ENCODE measurements at places on chromosomes 5 and 9.

DNA sequence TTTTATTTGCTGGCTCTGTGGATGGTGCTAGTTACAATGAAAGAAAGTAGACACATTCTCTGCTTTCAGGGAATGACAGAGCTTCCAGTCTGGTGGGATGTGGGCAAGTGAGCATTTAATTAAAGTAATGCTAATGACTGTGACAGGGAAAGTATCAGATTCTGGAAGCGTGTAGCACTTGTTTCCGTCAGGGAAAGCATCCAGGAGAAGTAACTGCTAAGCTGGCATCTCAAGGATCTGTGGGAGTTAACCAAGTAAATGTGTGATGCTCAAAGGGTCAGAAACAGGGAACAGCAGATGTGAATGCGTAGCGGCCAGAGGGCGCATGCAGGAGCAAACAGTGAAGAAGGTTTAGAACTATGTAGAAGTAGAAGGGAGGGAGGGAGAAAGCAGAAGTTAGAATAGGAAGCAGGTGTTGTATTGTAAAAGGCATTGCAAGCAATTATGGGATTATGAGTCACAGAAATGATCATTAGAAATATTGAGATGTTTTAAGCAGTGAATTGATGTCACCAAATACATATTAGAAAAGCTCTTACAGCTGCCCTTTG lies 12.2 kb downstream of the KLHL9 start:
- no peak for DNase-seq

- DNase-seq = no peak
These were observed 63.9 kb upstream of the OR2K2 start for GRCh38 chr9:111393971-111394370.

DNA sequence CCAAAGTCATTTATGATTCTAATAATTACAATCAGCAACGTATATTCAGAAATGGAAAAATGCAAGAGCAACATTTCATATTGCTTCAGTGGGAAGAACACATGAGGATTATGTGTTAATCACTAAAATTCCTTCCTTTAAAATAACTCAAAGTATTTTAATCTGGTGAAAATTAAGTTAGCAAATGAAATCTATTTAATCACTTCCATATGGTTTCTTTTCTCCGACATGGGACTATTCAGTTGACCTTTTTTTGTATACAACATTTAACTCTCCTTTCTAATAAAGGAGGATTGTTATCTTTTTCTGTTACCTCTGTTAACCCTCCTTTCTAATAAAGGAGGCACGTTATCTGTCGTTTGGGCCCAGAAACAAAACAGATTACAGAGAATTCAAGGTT lies 59.9 kb downstream of the HOMER1 start:
- no peak for DNase-seq

GRCh38 chr9:447230-448025 lies 232.8 kb downstream of the DOCK8 start:
- no peak for DNase-seq

DNA sequence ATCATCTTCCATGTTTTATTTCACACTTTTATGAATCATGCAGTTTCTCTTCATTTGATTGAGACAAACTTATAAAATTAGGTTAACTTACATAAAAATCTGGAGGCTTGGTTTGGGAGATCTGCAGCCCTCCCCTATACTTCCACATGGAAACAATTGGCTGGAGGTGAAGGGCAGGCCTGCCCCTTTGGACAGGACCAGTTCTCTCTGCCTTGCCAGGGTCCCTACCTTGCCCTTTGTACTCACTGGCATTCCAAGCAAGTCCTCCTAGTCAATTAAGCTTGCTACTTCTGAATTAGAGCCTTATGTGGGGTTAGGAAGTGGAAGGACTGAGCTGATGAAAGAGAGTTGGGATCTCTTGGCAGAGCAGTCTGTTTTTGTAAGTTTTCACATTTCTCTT lies 257.3 kb downstream of the GAS1 start:
- no peak for DNase-seq

- no peak for DNase-seq
These were observed 145.9 kb upstream of the IRX2 start for GRCh38 chr5:2897276-2897961.

DNA sequence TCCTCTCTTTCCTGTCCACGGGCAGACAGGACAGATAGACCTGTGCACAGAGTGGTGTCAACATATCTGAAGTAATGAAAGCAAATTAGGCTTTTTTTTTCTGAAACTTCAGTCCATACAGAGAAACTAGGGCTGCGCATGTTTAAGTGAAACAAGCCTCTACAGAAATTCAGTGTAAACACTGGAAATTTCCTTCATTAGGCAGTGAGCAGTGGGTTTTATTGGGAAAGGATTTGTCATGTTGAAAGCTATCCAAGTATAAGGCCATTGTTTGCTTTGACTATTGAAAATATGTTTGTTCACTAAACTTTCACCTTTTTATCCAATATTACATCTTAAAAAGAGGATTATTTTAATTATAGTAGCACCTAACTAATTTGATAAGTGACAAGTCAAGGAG lies 161.2 kb downstream of the AOPEP start:
- DNase-seq = no peak

DNA sequence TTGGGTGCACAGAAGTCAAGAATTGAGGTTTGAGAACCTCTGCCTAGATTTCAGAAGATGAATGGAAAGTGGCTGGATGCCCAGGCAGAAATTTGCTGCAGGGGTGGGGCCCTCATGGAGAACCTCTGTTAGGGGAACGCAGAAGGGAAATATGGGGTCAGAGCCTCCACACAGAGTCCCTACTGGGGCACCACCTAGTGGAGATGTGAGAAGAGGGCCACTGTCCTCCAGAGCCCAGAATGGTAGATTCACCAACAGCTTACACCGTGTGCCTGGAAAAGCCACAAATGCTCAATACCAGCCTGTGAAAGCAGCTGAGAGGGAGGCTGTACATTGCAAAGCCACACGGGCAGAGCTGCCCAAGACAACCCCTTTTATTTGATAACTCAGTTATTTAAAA lies 383.5 kb downstream of the TLE4 start:
- no peak for DNase-seq
